Thoracic aorta (tissue), 2 donors: ENCODE measurements at places on chromosomes 4 and X. TPM values are rescaled to one million over a fixed set of nuclear protein-coding genes. Genes with fewer than 3 reads are reported as not detected.

The NAA11 gene
- not detected for total RNA-seq

- no peaks in the 10 kb centered on the region for H3K27me3 ChIP-seq
- H3K4me3 ChIP-seq: peak overlapping the region; percentile 48
- DNase-seq: no peak
- no peaks in the 10 kb centered on the region for H3K36me3 ChIP-seq
- H3K4me1 ChIP-seq: peaks cover 25% of the 10 kb centered on the region
- H3K27ac ChIP-seq: peak overlapping the region; percentile 62
Observed at GRCh38 chr4:184815046-184815877, 10.5 kb downstream of the ACSL1 start.

GRCh38 chr4:123444290-123444731 lies 47.7 kb downstream of the SPRY1 start:
- H3K27ac ChIP-seq: no peak overlapping the region
- no peak for DNase-seq
- no peaks in the 10 kb centered on the region for H3K36me3 ChIP-seq
- peak overlapping the region; percentile 27 for H3K4me3 ChIP-seq
- no peaks in the 10 kb centered on the region for H3K4me1 ChIP-seq

The NWD2 gene
- total RNA-seq: not detected

- no peak overlapping the region for H3K27ac ChIP-seq
- no peak for DNase-seq
- no peaks in the 10 kb centered on the region for H3K4me1 ChIP-seq
- H3K27me3 ChIP-seq: no peaks in the 10 kb centered on the region
- H3K36me3 ChIP-seq: no peaks in the 10 kb centered on the region
Observed at GRCh38 chrX:108165383-108166111, 74.0 kb downstream of the ATG4A start.

- H3K27ac ChIP-seq: no peak overlapping the region
- no peaks in the 10 kb centered on the region for H3K36me3 ChIP-seq
- H3K4me3 ChIP-seq: no peak overlapping the region
- no peaks in the 10 kb centered on the region for H3K4me1 ChIP-seq
- no peak for DNase-seq
Observed at GRCh38 chrX:1351981-1352714, 15.6 kb downstream of the IL3RA start.

The PAQR3 gene
- 22.6 TPM for total RNA-seq

GRCh38 chr4:106269711-106270110 lies 46.3 kb downstream of the TBCK start:
- H3K36me3 ChIP-seq: no peaks in the 10 kb centered on the region
- peaks cover 9% of the 10 kb centered on the region for H3K4me1 ChIP-seq
- no peak overlapping the region for H3K4me3 ChIP-seq
- H3K27me3 ChIP-seq: no peaks in the 10 kb centered on the region
- DNase-seq: no peak

- H3K27me3 ChIP-seq: no peaks in the 10 kb centered on the region
- no peak for DNase-seq
- no peak overlapping the region for H3K27ac ChIP-seq
- H3K4me1 ChIP-seq: no peaks in the 10 kb centered on the region
- H3K36me3 ChIP-seq: no peaks in the 10 kb centered on the region
Observed at GRCh38 chr4:67204441-67204840, 340.9 kb downstream of the CENPC start.

The TMPRSS11F gene
- total RNA-seq: 0.28 TPM

The EPHA5 gene
- total RNA-seq: 0.27 TPM

The TLL1 gene
- 10.6 TPM for total RNA-seq

The TNMD gene
- total RNA-seq: not detected

DNA sequence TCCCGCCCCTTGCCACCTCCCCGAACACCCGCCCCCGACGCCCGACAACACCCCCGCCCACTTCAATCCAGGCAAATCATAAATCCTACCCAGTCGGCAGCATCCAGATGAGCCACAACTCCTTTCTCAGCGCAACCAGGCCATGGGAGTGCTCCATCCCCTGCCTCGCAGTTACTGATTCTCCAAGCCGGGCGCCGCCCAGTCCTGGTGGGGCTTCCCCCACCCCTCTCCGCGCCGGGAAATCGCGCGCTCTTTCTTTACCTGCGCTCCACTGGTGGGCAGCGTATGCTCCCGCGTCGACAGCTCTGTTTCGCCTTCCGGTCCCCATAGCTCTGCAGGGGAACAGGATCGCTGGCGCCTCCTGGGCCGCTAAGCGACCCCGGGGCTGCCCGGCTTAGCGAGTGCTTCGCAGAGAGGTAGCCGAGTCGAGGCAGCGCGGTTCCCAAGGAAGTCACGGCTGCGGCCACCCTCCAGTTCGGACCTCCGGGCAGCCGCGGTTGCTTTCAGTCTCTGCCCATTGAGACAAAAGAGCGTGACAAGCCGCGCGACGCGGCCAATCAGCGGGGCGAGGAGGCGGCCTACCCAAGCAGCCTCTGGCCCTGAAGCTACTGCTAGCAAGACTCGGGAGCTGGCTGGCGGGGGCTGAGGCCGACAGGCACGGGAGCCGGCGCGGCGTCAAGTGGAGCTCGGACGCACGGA lies 43.7 kb upstream of the TMSB15B start:
- no peaks in the 10 kb centered on the region for H3K36me3 ChIP-seq
- no peaks in the 10 kb centered on the region for H3K27me3 ChIP-seq
- DNase-seq: no peak
- H3K4me1 ChIP-seq: no peaks in the 10 kb centered on the region

- no peaks in the 10 kb centered on the region for H3K4me1 ChIP-seq
- H3K27ac ChIP-seq: no peak overlapping the region
- no peak overlapping the region for H3K4me3 ChIP-seq
Observed at GRCh38 chr4:12692815-12693214, 791.3 kb downstream of the RAB28 start.

DNA sequence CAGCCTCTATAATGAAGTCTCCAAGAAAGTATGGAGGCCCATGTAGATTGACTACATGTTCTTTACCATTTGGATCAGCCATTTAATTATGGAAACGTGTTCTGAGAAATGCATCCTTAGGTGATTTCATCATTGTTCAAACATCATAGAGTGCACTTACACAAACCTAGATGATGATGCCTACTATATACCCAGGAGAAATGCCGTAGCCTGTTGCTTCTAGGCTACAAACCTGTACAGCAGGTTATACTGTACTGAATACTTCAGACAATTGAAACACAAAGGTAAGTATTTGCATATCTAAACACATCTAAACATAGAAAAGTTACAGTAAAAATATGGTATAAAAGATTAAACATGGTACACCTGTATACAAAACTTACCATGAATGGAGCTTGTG lies 186.5 kb upstream of the FSTL5 start:
- H3K36me3 ChIP-seq: no peaks in the 10 kb centered on the region
- no peak overlapping the region for H3K27ac ChIP-seq
- H3K4me1 ChIP-seq: no peaks in the 10 kb centered on the region
- DNase-seq: no peak
- H3K4me3 ChIP-seq: no peak overlapping the region
- no peaks in the 10 kb centered on the region for H3K27me3 ChIP-seq

The CDKL2 gene
- total RNA-seq: 4.7 TPM

The MXRA5 gene
- total RNA-seq: 0.14 TPM

DNA sequence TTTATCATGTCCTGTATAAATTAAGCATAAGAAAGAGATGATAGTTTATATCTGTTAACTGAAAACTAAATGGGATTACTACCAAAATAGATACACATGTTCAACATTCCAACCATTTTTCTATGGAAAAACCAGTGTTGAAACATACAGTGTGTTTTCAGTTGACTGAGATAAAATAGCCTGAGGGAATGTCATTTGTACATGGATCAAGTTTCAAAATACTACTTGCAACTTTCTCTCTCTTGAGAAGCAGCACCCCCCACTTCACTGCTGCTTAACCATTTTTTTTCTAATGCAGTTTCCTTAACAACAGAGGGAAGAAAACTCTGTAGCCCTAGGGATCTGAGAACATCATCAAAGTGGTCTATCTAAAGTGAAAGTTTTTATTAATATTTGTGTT lies 70.8 kb downstream of the NPNT start:
- DNase-seq: no peak
- peaks cover 20% of the 10 kb centered on the region for H3K4me1 ChIP-seq
- no peaks in the 10 kb centered on the region for H3K27me3 ChIP-seq
- H3K36me3 ChIP-seq: peaks cover 1% of the 10 kb centered on the region
- no peak overlapping the region for H3K4me3 ChIP-seq
- peak overlapping the region; percentile 20 for H3K27ac ChIP-seq

The USP46 gene
- 12.2 TPM for total RNA-seq

GRCh38 chr4:33998291-33998690 lies 2246.0 kb downstream of the ARAP2 start:
- H3K4me1 ChIP-seq: no peaks in the 10 kb centered on the region
- no peak overlapping the region for H3K4me3 ChIP-seq
- DNase-seq: no peak
- no peak overlapping the region for H3K27ac ChIP-seq
- no peaks in the 10 kb centered on the region for H3K36me3 ChIP-seq

- H3K4me3 ChIP-seq: peak overlapping the region; percentile 26
- no peak overlapping the region for H3K27ac ChIP-seq
- no peaks in the 10 kb centered on the region for H3K36me3 ChIP-seq
- no peaks in the 10 kb centered on the region for H3K27me3 ChIP-seq
- no peak for DNase-seq
Observed at GRCh38 chr4:15717086-15717485, 14.2 kb downstream of the BST1 start.

The MAGEA11 gene
- not detected for total RNA-seq

GRCh38 chr4:94621491-94622080 lies 136.2 kb upstream of the BMPR1B start:
- no peak overlapping the region for H3K4me3 ChIP-seq
- no peak for DNase-seq

- H3K36me3 ChIP-seq: no peaks in the 10 kb centered on the region
- H3K4me3 ChIP-seq: no peak overlapping the region
- DNase-seq: no peak
- H3K27me3 ChIP-seq: no peaks in the 10 kb centered on the region
- H3K27ac ChIP-seq: peak overlapping the region; percentile 57
- peaks cover 3% of the 10 kb centered on the region for H3K4me1 ChIP-seq
Observed at GRCh38 chr4:82753725-82754410, 44.7 kb downstream of the SCD5 start.

The PABPC1L2B gene
- not detected for total RNA-seq

- DNase-seq: no peak
- H3K36me3 ChIP-seq: no peaks in the 10 kb centered on the region
- H3K4me3 ChIP-seq: no peak overlapping the region
Observed at GRCh38 chrX:22974616-22975015, 25.1 kb upstream of the DDX53 start.

DNA sequence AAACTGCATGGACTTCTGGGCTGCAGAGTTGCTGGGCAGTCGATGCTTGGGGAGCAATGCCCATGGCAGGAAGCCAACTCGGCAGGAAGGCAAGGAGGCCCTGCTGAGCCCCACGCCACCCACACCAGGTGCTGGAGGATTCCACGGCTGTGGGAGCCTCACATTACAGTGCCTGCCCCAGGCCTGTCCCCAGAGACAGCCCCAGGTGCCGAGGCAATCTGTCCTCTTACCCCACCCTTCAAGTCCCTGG lies 53.9 kb downstream of the HMX1 start:
- no peaks in the 10 kb centered on the region for H3K27me3 ChIP-seq
- H3K36me3 ChIP-seq: no peaks in the 10 kb centered on the region
- no peak overlapping the region for H3K27ac ChIP-seq
- H3K4me1 ChIP-seq: no peaks in the 10 kb centered on the region
- H3K4me3 ChIP-seq: no peak overlapping the region

The ATP8A1 gene
- total RNA-seq: 24.7 TPM

DNA sequence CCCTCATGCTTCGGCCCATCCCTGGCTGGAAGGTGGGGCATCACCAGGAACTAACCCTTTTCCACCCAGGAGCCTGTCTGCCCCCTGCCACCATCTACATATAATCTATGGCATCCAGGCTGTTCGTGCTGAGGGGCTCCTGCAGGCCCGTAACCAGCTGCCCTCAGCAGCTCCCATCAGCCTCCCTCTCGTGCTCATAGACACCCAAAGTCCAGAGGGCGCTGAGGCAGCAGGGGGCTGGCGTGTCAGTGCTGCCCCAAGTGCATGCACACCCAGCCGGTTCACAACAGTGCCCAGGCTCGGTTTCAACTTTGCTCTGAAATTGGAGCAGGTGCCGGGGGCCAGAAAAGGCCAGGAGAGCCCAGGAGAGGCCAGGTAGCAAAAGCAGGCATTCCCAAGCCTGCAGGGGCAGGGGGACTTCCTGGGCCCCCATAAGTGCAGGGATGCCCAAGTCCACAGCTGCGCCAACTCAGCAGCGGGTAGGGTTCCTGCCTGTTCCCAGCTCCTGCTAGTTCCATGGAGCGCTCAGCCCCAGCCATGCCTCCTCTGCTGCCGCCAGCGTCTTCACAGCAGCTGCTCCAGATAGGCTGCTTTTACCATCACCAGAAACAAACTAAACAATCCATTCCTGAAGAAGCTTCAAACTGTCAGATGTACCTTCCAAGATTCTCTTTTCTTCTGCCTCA lies 558.2 kb upstream of the GNPDA2 start:
- H3K4me1 ChIP-seq: no peaks in the 10 kb centered on the region
- H3K4me3 ChIP-seq: no peak overlapping the region
- no peaks in the 10 kb centered on the region for H3K36me3 ChIP-seq

The BMX gene
- 10.0 TPM for total RNA-seq

DNA sequence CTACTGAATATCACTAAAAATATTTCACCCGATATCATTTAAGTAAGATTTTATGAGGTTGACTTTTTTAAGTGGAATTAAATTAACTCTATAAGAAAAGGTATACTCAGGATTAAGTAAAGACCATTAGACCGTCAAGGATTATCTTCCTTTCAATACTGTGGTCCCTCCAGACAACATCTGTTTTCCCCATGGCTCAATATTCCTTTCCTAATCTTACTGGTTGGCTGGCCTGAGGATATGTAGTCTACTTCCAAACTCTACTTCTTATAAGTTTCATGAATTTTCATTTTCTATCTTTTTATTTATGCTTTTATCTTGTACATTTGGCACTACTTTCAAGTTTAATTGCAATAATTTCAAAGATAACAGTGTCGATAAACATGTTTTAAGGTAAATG lies 725.4 kb downstream of the PCDH7 start:
- H3K27ac ChIP-seq: no peak overlapping the region
- H3K36me3 ChIP-seq: no peaks in the 10 kb centered on the region
- H3K4me1 ChIP-seq: no peaks in the 10 kb centered on the region
- DNase-seq: no peak

DNA sequence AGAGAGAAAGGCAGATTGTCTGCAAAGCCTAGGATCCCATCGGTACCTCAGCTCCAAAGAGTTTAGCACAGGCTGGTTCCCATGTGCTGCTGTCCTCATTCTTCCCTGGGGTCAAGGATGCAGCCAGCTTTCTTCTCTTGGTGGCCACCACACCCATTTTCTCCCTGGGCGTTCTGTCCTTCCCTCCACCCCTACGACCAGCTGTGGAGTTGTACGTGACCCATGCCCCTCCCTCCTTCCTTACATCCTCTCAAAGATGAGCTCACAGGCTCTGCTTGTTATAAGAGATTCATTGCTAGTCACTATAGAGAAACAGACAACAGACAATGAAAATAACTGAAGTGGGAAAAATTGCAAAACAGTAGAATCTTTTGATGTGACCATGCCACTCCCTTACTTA lies 74.0 kb upstream of the KLF3 start:
- H3K27ac ChIP-seq: no peak overlapping the region
- H3K4me3 ChIP-seq: no peak overlapping the region
- no peaks in the 10 kb centered on the region for H3K4me1 ChIP-seq
- no peak for DNase-seq
